ENCODE measurements at places on chromosomes 4 and X.

GRCh38 chrX:13090339-13091110 lies 46.1 kb upstream of the FAM9C start:
- H3K4me1 ChIP-seq, result no peaks in the 10 kb centered on the region
- H3K27me3 ChIP-seq, result no peaks in the 10 kb centered on the region
- no peak overlapping the region for H3K27ac ChIP-seq

GRCh38 chrX:152923599-152923998 lies 25.7 kb downstream of the ZNF185 start:
- H3K4me3 ChIP-seq, result no peak overlapping the region
- no peak overlapping the region for H3K27ac ChIP-seq
- H3K36me3 ChIP-seq, result peaks cover 3% of the 10 kb centered on the region

- no peaks in the 10 kb centered on the region for H3K36me3 ChIP-seq
- H3K4me3 ChIP-seq, result no peak overlapping the region
- H3K27me3 ChIP-seq, result no peaks in the 10 kb centered on the region
- no peak overlapping the region for H3K27ac ChIP-seq
- no peaks in the 10 kb centered on the region for H3K4me1 ChIP-seq
Observed at GRCh38 chrX:69388526-69388925, 115.6 kb upstream of the NALF2 start.

DNA sequence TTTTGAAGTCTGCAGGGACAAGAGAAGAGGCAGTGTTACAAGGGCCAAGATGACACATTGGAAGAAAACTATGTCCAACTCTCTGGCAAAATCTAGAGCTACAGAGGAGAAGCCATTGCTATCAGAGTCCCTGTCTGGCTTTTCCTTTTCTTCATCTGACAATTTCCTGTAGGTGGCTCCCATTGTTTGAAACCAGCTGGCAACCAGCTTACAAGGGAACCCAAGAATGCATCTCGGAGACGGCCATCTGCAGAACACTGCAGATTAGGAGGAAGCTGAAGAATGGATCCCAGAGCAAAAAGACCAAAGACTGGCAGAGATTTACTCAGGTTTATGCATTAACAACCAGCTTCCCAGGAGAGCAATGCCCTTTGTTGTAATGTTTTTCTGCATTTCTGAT lies 216.2 kb upstream of the CTSO start:
- H3K36me3 ChIP-seq, result no peaks in the 10 kb centered on the region
- no peak for DNase-seq
- H3K27ac ChIP-seq, result no peak overlapping the region
- H3K27me3 ChIP-seq, result no peaks in the 10 kb centered on the region

DNA sequence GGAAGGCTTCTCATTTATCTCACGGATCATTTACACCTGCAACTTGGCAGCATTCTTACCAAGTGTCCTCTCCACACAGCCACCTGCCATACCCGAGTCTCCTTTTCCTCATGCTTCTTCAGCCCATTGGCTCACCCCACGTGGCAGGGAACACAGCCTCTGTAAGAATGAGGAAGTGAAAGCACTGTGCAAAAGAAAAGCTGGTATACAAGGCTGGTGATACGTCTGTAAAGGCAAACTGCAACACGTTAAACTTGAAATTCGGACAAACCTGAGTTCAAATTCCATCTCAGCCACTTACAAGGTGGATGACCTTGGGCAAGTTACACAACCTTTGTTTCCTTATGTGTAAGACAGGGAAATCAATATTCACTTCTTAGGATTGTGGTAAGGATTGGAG lies 164.0 kb upstream of the RASGEF1B start:
- H3K4me3 ChIP-seq, result no peak overlapping the region
- no peak overlapping the region for H3K27ac ChIP-seq
- DNase-seq, result no peak
- H3K27me3 ChIP-seq, result no peaks in the 10 kb centered on the region

- peaks cover 3% of the 10 kb centered on the region for H3K4me1 ChIP-seq
- no peak for DNase-seq
- H3K27ac ChIP-seq, result no peak overlapping the region
- no peak overlapping the region for H3K4me3 ChIP-seq
- H3K27me3 ChIP-seq, result no peaks in the 10 kb centered on the region
Observed at GRCh38 chr4:76386566-76387305, 34.2 kb downstream of the CCDC158 start.

- H3K36me3 ChIP-seq, result no peaks in the 10 kb centered on the region
- H3K4me3 ChIP-seq, result no peak overlapping the region
- H3K4me1 ChIP-seq, result no peaks in the 10 kb centered on the region
- no peak for DNase-seq
Observed at GRCh38 chrX:93593966-93594365, 79.4 kb downstream of the NAP1L3 start.

GRCh38 chrX:68018248-68019203 lies 414.8 kb downstream of the OPHN1 start:
- no peak overlapping the region for H3K27ac ChIP-seq
- H3K4me3 ChIP-seq, result no peak overlapping the region
- H3K4me1 ChIP-seq, result no peaks in the 10 kb centered on the region
- peak; percentile 35 for DNase-seq
- H3K36me3 ChIP-seq, result no peaks in the 10 kb centered on the region
- H3K27me3 ChIP-seq, result no peaks in the 10 kb centered on the region

DNA sequence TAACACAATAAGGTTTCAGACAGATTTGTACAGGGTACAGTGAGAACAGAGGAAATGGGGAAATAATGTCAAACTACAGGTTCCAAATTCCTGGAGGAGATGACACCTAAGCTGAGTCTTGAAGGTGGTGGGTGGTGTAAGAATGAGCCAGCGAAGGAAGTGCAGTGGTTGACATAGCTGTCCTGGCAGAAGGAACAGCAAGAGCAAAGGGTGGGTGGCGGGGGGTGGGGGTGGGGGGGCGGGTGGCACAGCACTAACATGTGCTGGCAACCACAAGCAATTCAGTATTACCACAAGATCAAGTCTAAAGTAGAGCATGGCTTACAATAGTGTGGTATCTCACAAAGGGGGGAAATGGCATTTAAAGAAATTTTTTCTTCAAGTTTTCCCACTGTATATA lies 13.1 kb upstream of the G3BP2 start:
- peaks cover 3% of the 10 kb centered on the region for H3K36me3 ChIP-seq
- H3K4me3 ChIP-seq, result no peak overlapping the region
- H3K4me1 ChIP-seq, result no peaks in the 10 kb centered on the region
- H3K27me3 ChIP-seq, result no peaks in the 10 kb centered on the region
- H3K27ac ChIP-seq, result no peak overlapping the region

DNA sequence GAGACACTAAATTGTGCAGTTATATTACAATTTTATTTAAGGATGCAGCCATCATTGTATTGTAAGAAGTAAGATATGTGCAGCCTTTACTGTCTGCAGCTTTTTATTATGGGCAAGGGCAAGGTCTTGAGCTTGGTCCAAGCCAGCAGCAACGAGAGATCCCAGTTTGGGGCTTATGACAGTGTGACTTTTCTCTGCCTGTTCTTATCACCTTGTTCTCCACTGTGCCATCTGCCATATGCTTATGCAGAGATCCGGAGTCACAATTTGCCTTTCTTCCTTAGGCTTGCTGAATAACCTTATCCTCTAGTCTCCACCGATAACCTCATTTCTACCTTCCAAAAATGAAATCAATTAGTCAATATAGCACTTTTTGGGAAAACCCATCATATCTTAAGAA lies 30.4 kb downstream of the MAPK10 start:
- no peak overlapping the region for H3K27ac ChIP-seq
- DNase-seq, result no peak
- no peaks in the 10 kb centered on the region for H3K36me3 ChIP-seq
- H3K27me3 ChIP-seq, result no peaks in the 10 kb centered on the region
- no peaks in the 10 kb centered on the region for H3K4me1 ChIP-seq

GRCh38 chr4:145934434-145935047 lies 4.1 kb downstream of the ZNF827 start:
- H3K27me3 ChIP-seq, result no peaks in the 10 kb centered on the region
- DNase-seq, result no peak
- no peak overlapping the region for H3K4me3 ChIP-seq
- H3K27ac ChIP-seq, result no peak overlapping the region
- H3K36me3 ChIP-seq, result no peaks in the 10 kb centered on the region

DNA sequence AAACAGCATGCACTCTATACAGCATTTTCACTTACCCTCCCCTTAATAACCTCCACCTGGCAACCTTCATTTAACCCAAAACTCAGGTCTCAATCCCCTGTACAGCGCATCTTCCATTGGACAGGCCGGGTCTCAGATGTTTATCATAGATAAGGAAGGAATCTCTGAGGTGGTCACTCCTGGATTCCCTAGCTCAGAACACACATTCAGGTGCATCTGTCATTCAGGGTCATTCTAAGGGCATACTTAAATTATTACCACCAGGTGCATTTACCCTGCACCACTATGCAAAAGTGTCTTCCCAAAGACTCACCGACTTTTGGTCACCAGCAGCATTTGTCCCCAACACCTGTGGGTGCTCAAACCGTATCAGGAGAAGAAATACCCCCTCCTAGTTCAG lies 144.2 kb downstream of the RELL1 start:
- H3K27ac ChIP-seq, result no peak overlapping the region
- H3K4me1 ChIP-seq, result peaks cover 2% of the 10 kb centered on the region
- H3K4me3 ChIP-seq, result no peak overlapping the region
- no peaks in the 10 kb centered on the region for H3K36me3 ChIP-seq
- DNase-seq, result no peak

- H3K36me3 ChIP-seq, result no peaks in the 10 kb centered on the region
- no peaks in the 10 kb centered on the region for H3K4me1 ChIP-seq
- peak overlapping the region; percentile 95 for H3K4me3 ChIP-seq
- no peaks in the 10 kb centered on the region for H3K27me3 ChIP-seq
- no peak overlapping the region for H3K27ac ChIP-seq
Observed at GRCh38 chr4:152780267-152780778, 569 bp downstream of the ARFIP1 start.

GRCh38 chrX:652341-652741 lies 21.8 kb downstream of the SHOX start:
- DNase-seq, result no peak
- H3K36me3 ChIP-seq, result no peaks in the 10 kb centered on the region
- H3K27me3 ChIP-seq, result no peaks in the 10 kb centered on the region
- H3K27ac ChIP-seq, result no peak overlapping the region
- no peaks in the 10 kb centered on the region for H3K4me1 ChIP-seq

DNA sequence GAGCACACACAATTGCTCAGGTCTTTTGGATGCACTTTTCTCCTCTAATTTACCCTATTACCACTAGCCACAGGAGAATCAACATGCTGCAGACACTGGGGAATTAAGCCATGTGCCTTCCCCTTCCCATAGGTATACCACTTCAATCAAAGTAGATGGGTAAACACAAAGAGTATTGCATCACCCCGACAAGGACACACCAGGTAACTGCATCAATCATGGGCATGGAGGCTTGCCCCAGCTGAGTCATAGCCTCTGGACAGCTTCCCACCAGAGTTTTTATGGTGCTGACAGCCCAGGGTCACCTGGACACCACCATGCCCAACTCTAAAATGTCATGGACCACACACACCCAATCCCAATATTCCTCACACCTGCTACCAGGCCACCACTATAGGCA lies 197.2 kb upstream of the AR start:
- no peaks in the 10 kb centered on the region for H3K4me1 ChIP-seq
- no peaks in the 10 kb centered on the region for H3K27me3 ChIP-seq
- H3K4me3 ChIP-seq, result no peak overlapping the region
- H3K36me3 ChIP-seq, result no peaks in the 10 kb centered on the region

- no peaks in the 10 kb centered on the region for H3K27me3 ChIP-seq
- H3K36me3 ChIP-seq, result no peaks in the 10 kb centered on the region
- H3K27ac ChIP-seq, result no peak overlapping the region
- no peaks in the 10 kb centered on the region for H3K4me1 ChIP-seq
Observed at GRCh38 chr4:186743261-186743660, 19.6 kb upstream of the FAT1 start.

GRCh38 chr4:119490335-119490734 lies 138.3 kb downstream of the PDE5A start:
- H3K4me1 ChIP-seq, result no peaks in the 10 kb centered on the region
- no peak overlapping the region for H3K4me3 ChIP-seq
- no peaks in the 10 kb centered on the region for H3K36me3 ChIP-seq
- H3K27ac ChIP-seq, result no peak overlapping the region

- H3K4me3 ChIP-seq, result no peak overlapping the region
- no peak overlapping the region for H3K27ac ChIP-seq
- DNase-seq, result no peak
- no peaks in the 10 kb centered on the region for H3K4me1 ChIP-seq
- no peaks in the 10 kb centered on the region for H3K36me3 ChIP-seq
Observed at GRCh38 chr4:16233569-16234177, 7.4 kb upstream of the TAPT1 start.

- H3K27ac ChIP-seq, result no peak overlapping the region
- no peak overlapping the region for H3K4me3 ChIP-seq
- no peaks in the 10 kb centered on the region for H3K4me1 ChIP-seq
- no peaks in the 10 kb centered on the region for H3K36me3 ChIP-seq
- H3K27me3 ChIP-seq, result no peaks in the 10 kb centered on the region
Observed at GRCh38 chr4:15438939-15439524, 11.2 kb downstream of the C1QTNF7 start.

GRCh38 chr4:55820279-55820678 lies 689 bp downstream of the EXOC1L start:
- H3K4me3 ChIP-seq, result no peak overlapping the region
- no peaks in the 10 kb centered on the region for H3K36me3 ChIP-seq
- H3K27ac ChIP-seq, result no peak overlapping the region
- no peaks in the 10 kb centered on the region for H3K27me3 ChIP-seq

DNA sequence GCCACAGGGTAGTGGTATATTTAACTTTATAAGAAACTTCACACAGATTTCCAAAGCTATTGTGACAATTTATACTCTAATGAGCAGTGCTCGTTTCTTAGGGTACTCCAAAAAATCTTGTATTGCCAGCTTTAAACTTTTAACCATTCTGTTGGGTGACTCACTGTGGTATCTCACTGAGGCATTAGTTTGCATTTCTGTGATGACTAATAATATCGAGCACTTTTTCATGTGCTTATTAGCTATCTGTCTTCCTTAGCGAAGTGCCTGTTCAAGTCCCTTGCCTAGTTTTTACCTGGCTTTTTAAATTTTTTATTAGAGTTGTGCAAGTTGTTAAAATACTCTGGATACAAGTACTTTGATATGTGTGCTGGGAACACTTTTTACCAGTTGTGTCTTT lies 5.5 kb downstream of the PNMA3 start:
- H3K4me3 ChIP-seq, result no peak overlapping the region
- no peaks in the 10 kb centered on the region for H3K27me3 ChIP-seq
- peaks cover 2% of the 10 kb centered on the region for H3K4me1 ChIP-seq
- H3K27ac ChIP-seq, result no peak overlapping the region

DNA sequence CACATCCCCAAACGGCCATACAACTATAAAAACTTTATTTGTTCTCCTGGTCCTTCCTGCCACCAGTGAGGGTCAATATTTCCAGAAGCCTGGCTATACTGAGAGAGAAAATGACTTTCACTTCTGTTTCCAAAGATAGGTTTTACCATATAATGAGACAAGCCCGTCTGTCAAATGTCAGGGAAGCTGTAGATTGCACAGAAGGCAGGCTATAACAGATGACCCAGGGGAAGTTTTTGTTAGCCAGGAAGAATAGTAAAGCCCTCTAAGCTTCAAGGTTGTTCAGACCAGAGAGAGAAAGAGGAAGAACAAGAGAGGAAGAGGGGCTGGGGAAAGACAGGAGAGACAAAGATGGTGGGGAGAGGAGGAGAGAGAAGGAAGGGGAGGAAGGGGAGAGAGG lies 217.5 kb downstream of the GBA3 start:
- no peaks in the 10 kb centered on the region for H3K36me3 ChIP-seq
- H3K27me3 ChIP-seq, result no peaks in the 10 kb centered on the region
- H3K4me3 ChIP-seq, result no peak overlapping the region
